Left renal pelvis (tissue), 4 donors: ENCODE measurements at places on chromosomes 4 and X. TPM values are rescaled to one million over a fixed set of nuclear protein-coding genes. Genes with fewer than 3 reads are reported as not detected.

Gene NEUROG2
- polyA plus RNA-seq, result not detected

Gene SUPT20HL1
- not detected for polyA plus RNA-seq

Gene CLDN34
- polyA plus RNA-seq, result not detected

Gene TMEM31
- 0.99 TPM for polyA plus RNA-seq

Gene PPP1R3F
- 11.5 TPM for polyA plus RNA-seq

Gene DCHS2
- 6.5 TPM for polyA plus RNA-seq

Gene HTATSF1
- polyA plus RNA-seq, result 122 TPM

Gene PRKG2
- 0.89 TPM for polyA plus RNA-seq

Gene F11
- polyA plus RNA-seq, result 1.8 TPM

Gene TBC1D9
- polyA plus RNA-seq, result 67.2 TPM

Gene AREG
- polyA plus RNA-seq, result 0.23 TPM

Gene DCAF8L2
- not detected for polyA plus RNA-seq

Gene SPANXN3
- polyA plus RNA-seq, result not detected

Gene PITX2
- polyA plus RNA-seq, result 1.7 TPM

Gene CCDC149
- polyA plus RNA-seq, result 17.7 TPM

Gene PRDM8
- 1.8 TPM for polyA plus RNA-seq

Gene PPEF1
- polyA plus RNA-seq, result 0.34 TPM

Gene SLC38A5
- polyA plus RNA-seq, result 4.2 TPM

Gene CT45A10
- not detected for polyA plus RNA-seq

Gene TLR1
- polyA plus RNA-seq, result 3.8 TPM
